ENCODE measurements at places on chromosomes 7 and 10. TPM values are rescaled to one million over a fixed set of nuclear protein-coding genes. Genes with fewer than 3 reads are reported as not detected.

The SORCS3 gene
- not detected for total RNA-seq

The PPP1R3C gene
- 0.21 TPM for total RNA-seq

The METTL27 gene
- total RNA-seq, result 1.3 TPM

The ERVW-1 gene
- total RNA-seq, result not detected

The HGF gene
- total RNA-seq, result not detected

The CUZD1 gene
- total RNA-seq, result 3.1 TPM

The FAM131B gene
- total RNA-seq, result 0.37 TPM

The ITIH2 gene
- total RNA-seq, result not detected

DNA sequence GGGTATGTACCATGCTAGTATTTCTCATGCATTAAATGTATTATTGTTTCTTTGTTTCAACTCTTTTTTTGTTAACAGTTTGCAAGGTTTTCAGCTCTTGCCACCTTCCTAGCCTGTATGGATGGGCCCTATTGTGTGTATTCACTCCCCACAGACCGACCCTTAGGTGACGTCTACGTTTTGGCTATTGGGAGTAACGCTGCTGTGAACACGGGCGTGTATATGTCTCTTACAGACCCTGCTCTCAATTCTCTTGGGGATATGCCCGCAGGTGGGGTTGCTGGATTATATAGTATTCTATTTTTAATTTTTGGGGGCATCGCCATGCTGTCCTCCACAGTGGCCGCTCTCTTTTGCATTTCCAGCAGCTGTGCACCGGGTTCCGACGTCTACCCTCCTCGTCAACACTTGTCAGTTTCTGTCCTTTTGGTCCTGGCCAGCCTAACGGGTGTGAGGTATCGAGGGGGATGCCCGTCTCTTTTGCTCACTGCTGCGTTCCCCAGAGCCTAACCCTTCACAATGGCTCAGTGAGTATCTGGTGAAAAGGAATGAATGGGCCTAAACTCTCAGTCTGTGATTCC lies 64.1 kb upstream of the GNA12 start:
- peaks cover 66% of the 10 kb centered on the region for H3K36me3 ChIP-seq
- H3K27me3 ChIP-seq, result no peaks in the 10 kb centered on the region
- H3K27ac ChIP-seq, result no peak overlapping the region
- no peak for DNase-seq
- no peak overlapping the region for H3K4me3 ChIP-seq

DNA sequence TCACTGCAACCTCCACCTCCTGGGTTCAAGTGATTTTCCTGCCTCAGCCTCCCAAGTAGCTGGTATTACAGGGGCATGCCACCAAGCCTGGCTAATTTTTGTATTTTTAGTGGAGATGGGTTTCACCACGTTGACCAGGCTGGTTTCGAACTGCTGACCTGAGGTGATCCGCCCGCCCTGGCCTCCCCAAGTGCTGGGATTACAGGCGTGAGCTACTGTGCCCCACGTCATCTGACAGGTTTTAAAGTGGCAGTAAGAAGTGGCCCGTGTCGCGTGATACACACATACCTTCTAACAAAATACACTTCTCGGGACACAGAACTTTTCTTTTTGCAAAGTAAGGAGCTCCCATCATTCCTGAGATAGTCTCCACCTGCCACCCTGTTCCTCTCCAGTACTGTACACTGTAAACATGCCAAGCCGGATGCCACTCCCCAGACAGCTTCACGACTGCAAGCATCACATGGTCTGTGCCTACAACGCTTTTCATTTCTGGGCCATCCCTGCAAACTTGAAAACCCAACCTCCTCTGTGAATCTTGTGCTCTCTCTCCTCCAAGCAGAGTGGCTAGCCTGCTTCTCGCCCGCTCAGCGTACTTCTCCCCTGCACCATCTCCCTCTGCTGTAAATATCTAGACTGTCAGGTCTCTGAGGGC lies 256.3 kb upstream of the KLF14 start:
- DNase-seq, result peak; percentile 76
- peak overlapping the region; percentile 76 for H3K27ac ChIP-seq
- H3K36me3 ChIP-seq, result peaks cover 22% of the 10 kb centered on the region

GRCh38 chr10:12902851-12903358 lies 98.6 kb downstream of the CCDC3 start:
- no peak overlapping the region for H3K27ac ChIP-seq
- H3K27me3 ChIP-seq, result no peaks in the 10 kb centered on the region
- DNase-seq, result no peak
- peaks cover 1% of the 10 kb centered on the region for H3K4me1 ChIP-seq
- H3K4me3 ChIP-seq, result no peak overlapping the region
- no peaks in the 10 kb centered on the region for H3K36me3 ChIP-seq

DNA sequence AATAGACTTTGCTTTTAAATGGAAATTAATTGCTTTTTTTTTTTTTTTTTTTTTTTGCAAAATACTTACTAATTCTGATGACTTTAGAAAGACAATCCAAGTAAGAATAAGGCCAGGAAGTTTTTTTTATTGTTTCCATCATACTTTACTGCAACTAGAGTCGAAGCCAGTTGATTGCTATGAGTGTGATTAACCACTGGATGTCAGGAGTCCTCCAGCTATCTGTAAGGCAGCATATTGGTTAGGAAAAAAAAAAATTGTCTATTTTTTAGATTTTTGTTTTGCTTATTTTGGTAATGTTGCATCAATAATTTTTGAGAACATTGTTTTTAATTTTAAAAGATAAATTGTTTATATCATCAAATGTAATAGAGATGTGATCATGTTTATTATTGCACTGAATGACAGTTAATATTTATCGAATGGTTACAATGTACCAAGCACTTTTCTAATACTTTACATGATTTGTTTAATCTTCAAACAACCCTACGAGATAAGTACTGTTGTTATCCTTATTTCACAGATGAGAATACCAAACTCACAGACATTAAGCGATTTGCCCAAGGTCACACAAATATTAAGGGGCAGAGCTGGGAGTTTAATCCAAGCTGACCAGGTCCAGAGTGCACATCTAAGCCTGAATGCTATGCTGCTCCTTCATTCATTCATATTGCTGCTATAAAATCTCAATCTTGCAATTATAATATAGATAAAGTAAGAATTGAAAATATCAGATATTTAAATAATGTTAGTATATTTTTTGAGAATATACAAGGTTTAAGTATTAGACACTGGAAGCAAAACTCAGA lies 19.9 kb upstream of the LMOD2 start:
- no peak overlapping the region for H3K27ac ChIP-seq
- no peak overlapping the region for H3K4me3 ChIP-seq
- H3K4me1 ChIP-seq, result no peaks in the 10 kb centered on the region
- H3K27me3 ChIP-seq, result peaks cover 23% of the 10 kb centered on the region
- no peak for DNase-seq

DNA sequence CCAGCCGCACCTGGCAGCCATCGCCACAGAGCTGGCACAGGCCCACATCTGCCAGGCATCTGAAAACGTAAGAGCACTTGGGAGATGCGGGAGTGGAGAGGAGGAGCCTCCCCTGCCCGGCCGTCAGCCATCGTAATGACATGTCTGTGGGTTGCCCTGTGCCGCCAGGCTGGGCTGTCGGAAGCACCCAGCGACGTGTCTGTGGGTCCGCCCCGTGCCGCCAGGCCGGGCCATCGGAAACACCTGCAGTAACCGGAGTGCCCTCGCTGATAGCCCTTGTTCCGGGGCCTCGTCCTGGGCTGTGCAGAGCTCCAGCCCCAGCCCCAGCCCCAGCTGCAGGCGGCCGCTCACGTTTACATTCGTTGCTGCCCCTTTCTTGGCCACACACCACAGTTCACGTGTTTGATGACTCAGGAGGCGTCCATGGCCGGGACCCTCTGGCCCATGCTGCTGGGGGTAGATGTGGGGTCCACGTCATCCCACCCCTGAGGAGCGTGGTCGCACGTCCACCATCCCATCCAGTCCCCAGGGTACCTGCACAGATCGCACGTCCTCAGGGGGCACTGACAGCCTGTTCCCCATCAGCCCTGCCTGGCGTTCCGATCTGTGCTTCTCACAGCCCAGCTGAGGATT lies 30.0 kb upstream of the PRKAR1B start:
- no peak overlapping the region for H3K4me3 ChIP-seq
- no peak overlapping the region for H3K27ac ChIP-seq
- H3K27me3 ChIP-seq, result no peaks in the 10 kb centered on the region
- no peaks in the 10 kb centered on the region for H3K4me1 ChIP-seq

GRCh38 chr10:30431435-30431911 lies 2.5 kb upstream of the MAP3K8 start:
- no peak overlapping the region for H3K27ac ChIP-seq
- H3K27me3 ChIP-seq, result no peaks in the 10 kb centered on the region
- peak overlapping the region; percentile 62 for H3K4me3 ChIP-seq
- no peak for DNase-seq
- H3K4me1 ChIP-seq, result peaks cover 50% of the 10 kb centered on the region
- H3K36me3 ChIP-seq, result peaks cover 3% of the 10 kb centered on the region

DNA sequence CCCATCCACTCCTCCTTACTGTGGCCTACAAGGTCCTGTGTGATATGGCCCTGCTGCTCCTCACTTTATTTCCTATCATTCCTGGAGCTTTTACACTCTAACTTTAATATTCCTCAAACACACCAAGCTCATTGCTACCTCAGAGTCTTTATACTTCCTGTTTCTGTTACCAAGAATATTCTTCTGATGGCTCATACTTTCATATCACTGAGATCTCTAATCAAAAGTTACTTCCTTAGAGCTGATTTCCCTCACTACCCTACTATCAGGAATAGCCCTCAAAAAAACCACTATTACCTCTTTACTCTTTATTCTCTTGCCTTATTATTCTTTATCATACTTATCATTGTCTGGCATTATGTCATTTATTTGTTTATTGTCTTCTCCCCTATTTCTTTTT lies 5.8 kb upstream of the PPP3CB start:
- H3K36me3 ChIP-seq, result peaks cover 26% of the 10 kb centered on the region
- no peak for DNase-seq
- H3K4me1 ChIP-seq, result peaks cover 19% of the 10 kb centered on the region
- no peak overlapping the region for H3K4me3 ChIP-seq

DNA sequence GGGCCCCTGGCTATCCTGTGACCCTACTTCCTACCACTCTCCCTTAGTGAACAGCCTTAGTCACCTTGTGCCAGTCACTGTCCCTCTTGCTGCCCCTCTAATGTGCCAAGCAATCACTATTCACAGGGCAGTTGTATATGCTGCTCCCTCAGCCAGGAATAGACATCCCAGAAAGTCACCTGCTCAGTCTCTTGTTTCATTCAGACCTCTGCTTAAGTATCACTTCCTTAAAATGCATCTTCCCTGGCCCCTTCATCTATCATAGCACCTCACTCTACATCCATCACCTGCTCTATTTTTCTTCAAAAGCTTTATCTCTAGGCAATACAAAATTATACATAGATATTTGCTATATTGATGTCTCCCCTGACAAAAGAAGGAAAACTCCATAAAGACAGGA lies 328.4 kb upstream of the NFE2L3 start:
- H3K4me1 ChIP-seq, result no peaks in the 10 kb centered on the region
- peaks cover 11% of the 10 kb centered on the region for H3K27me3 ChIP-seq
- H3K4me3 ChIP-seq, result no peak overlapping the region
- no peak for DNase-seq
- H3K27ac ChIP-seq, result no peak overlapping the region

DNA sequence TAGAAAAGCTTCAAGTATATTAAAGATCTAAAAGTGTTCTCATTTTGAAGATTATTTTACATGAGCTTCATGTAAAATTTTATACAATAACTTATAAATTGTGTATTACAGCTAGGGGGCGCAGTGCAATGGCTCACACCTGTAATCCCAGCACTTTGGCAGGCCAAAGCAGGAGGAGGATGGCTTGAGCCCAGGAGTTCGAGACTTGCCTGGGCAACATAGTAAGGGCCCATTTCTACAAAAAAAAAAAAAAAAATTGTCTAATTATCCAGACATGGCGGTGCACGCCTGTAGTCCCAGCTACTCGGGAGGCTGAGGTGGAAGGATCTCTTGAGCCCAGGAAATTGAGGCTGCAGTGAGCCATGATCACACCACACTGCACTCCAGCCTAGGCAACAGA lies 16.6 kb downstream of the ACBD5 start:
- H3K36me3 ChIP-seq, result peaks cover 21% of the 10 kb centered on the region
- peaks cover 7% of the 10 kb centered on the region for H3K4me1 ChIP-seq
- no peaks in the 10 kb centered on the region for H3K27me3 ChIP-seq
- peak; percentile 80 for DNase-seq
- no peak overlapping the region for H3K27ac ChIP-seq

GRCh38 chr7:132450696-132451095 lies 125.6 kb downstream of the PLXNA4 start:
- peak overlapping the region; percentile 53 for H3K4me3 ChIP-seq
- no peaks in the 10 kb centered on the region for H3K27me3 ChIP-seq
- DNase-seq, result no peak

DNA sequence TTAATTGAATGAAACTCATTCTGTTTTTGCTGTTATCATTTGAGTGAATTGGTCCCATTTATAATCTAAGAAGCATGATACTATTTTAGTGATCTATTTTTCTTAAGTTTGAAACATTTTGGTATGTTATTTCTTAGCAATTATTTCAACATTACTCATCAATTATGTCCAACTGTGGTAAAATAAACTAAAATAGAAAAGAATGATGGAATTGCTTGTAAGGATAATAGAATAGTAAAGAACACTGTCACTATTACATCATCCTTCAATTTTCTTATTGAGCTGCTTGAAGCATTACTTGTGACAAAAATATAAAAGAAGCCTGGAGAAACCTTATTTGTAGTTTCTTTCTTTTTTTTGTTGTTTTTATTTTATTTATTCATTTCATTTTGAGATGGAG lies 42.4 kb downstream of the ZNF487 start:
- no peak overlapping the region for H3K4me3 ChIP-seq
- no peak overlapping the region for H3K27ac ChIP-seq
- H3K36me3 ChIP-seq, result peaks cover 6% of the 10 kb centered on the region
- H3K4me1 ChIP-seq, result no peaks in the 10 kb centered on the region

DNA sequence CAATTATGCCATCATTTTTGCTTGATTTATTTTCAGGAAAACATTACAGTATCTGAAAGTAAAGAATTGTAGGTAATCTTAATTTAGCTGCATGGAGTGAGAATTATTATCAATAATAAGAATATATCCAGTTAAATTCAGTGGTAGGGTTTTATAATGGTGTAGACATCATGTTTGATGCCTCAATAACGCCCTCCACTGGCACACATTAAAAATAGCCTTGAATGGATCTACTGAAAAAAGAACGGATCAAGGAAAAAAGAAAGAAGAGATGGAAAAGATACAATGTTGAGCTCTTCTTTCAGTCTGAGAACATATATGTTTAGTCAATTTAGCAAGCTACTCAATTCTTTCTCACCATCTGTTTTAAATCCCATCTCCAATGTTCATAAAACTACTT lies 319.2 kb downstream of the CDC14C start:
- DNase-seq, result no peak
- H3K36me3 ChIP-seq, result no peaks in the 10 kb centered on the region
- H3K27me3 ChIP-seq, result no peaks in the 10 kb centered on the region
- no peak overlapping the region for H3K27ac ChIP-seq

DNA sequence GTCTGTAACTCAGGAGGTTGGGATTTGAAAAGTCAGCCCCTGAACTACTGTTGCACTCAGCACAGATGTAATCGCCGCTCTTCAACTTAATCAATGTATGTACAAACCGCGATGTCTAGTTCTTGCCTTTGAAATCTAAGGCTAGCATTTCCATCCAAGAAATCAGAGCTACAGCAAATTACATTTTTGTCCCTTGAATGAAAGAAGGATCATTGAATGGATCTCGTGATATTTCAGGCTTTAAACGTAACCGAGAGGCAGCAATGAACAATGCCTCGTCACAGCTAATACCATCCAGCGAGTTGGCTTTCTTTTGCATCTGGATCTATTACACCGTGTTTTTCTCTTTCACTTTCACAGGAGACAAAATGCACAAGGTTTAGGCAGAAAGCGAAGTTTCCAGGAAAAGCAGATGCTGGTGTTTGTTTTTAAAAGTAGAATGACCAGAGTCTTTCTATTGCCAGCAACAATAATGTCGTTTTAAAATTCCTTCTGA lies 5.5 kb downstream of the SKIDA1 start:
- DNase-seq, result peak; percentile 78
- peaks cover 60% of the 10 kb centered on the region for H3K27me3 ChIP-seq
- peaks cover 47% of the 10 kb centered on the region for H3K4me1 ChIP-seq

Measured in activated CD4-positive, alpha-beta T cell treated with anti-CD3 and anti-CD28 coated beads, Interleukin-2, amount 10 ng/mL, durations not matched to agents 24 days and 14 days (primary cell).